ENCODE measurements at places on chromosomes 2 and 18.

DNA sequence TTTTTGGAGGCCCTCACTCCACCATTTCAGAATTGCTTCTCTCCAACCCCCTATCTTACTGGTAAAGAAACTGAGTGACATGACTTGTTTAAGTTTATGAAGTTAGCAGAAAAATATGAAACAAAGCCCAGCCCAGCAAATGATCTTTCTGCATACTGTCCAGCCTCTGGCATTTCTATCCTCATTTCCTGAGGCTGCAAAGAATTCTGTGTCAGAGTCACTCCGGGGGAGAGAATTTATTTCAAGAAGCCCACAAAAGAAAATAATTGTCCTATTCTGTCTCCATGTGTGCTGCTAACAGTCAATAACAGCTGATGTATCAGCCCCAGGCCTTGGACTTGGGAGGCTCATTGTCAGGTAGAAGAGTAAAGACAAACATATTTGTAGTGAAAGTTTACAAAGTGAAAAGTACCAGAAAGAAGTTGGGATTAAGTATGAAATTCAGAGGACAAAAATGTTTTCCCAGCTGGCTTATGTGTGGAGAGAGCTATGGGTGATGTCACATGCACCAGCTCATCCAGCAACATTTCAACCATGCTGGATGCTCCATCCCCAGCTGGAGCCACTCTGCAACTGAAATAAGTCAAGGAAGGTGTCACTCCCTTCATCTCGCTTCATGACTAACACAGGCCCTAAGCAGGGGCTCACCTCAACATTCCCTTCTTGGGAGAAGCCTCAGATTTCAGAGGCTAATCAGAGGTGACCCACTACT is 42.3 kb downstream of the TRABD2A start:
- peaks cover 84% of the 10 kb centered on the region for H3K36me3 ChIP-seq
- peak overlapping the region; percentile 9 for H3K27ac ChIP-seq
- no peak for DNase-seq
- no peaks in the 10 kb centered on the region for H3K27me3 ChIP-seq

GRCh38 chr18:79309614-79310358 is 85.9 kb upstream of the NFATC1 start:
- H3K36me3 ChIP-seq = peaks cover 17% of the 10 kb centered on the region
- H3K4me3 ChIP-seq = no peak overlapping the region

- H3K27me3 ChIP-seq = no peaks in the 10 kb centered on the region
- H3K36me3 ChIP-seq = peaks cover 83% of the 10 kb centered on the region
- no peak for DNase-seq
- H3K4me3 ChIP-seq = no peak overlapping the region
These were observed 34.9 kb downstream of the KDM3A start for GRCh38 chr2:86476092-86476491.

- no peak for DNase-seq
- no peak overlapping the region for H3K27ac ChIP-seq
- no peaks in the 10 kb centered on the region for H3K36me3 ChIP-seq
- no peaks in the 10 kb centered on the region for H3K27me3 ChIP-seq
- no peak overlapping the region for H3K4me3 ChIP-seq
These were observed 128.8 kb upstream of the MSH6 start for GRCh38 chr2:47653902-47654789.

DNA sequence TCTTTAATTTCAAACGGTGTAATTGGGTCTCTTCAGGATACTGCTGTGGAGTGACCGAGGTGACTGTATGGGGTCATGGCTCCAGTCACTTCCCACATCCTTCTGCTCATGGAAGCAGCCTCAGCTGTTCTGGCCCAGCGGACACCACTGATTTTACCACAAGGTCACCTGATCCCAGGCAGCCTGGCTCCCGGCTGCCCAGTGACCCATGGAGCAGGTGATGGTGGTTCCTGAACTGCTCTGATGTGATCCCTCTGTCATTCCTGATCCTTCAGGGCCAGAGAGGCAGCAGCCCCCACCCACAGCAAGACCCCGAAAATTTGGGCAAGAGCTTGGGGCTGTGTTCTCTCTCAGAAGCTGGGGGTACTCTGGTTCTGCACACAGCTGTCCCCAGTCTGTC is 35.5 kb upstream of the HS6ST1 start:
- no peak for DNase-seq
- H3K36me3 ChIP-seq = no peaks in the 10 kb centered on the region
- H3K4me1 ChIP-seq = no peaks in the 10 kb centered on the region
- H3K27me3 ChIP-seq = peaks cover 2% of the 10 kb centered on the region
- H3K27ac ChIP-seq = no peak overlapping the region

GRCh38 chr2:16774980-16775898 is 109.6 kb upstream of the CYRIA start:
- no peaks in the 10 kb centered on the region for H3K4me1 ChIP-seq
- H3K27ac ChIP-seq = no peak overlapping the region
- DNase-seq = no peak
- H3K4me3 ChIP-seq = no peak overlapping the region

GRCh38 chr2:159000072-159000471 is 31.6 kb downstream of the TANC1 start:
- peaks cover 3% of the 10 kb centered on the region for H3K4me1 ChIP-seq
- no peak overlapping the region for H3K27ac ChIP-seq
- no peak for DNase-seq
- no peaks in the 10 kb centered on the region for H3K27me3 ChIP-seq
- no peaks in the 10 kb centered on the region for H3K36me3 ChIP-seq
- no peak overlapping the region for H3K4me3 ChIP-seq

GRCh38 chr2:38239452-38239851 is 137.6 kb downstream of the ATL2 start:
- H3K4me3 ChIP-seq = no peak overlapping the region
- no peaks in the 10 kb centered on the region for H3K36me3 ChIP-seq
- no peak for DNase-seq

DNA sequence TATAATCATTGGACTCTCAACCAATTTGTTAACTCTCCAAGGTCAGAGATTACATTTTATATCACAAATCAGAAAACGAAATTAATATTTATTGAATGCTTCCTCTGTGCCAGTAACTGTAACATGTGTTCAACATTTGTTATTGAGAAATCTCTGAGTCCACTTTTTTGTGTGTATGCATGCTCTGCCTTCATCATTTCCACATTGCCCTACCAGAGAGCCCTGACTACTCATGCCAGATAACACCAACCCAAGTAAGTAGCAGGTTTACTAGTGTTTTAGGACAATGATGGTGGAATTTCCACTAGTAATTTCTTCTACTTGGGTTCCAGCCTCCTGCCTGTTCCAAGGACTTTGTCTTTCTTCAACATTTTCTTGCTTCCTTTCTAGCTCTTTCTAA is 14.2 kb upstream of the FAP start:
- H3K27ac ChIP-seq = no peak overlapping the region
- no peak overlapping the region for H3K4me3 ChIP-seq
- peaks cover 4% of the 10 kb centered on the region for H3K36me3 ChIP-seq
- peaks cover 17% of the 10 kb centered on the region for H3K27me3 ChIP-seq

DNA sequence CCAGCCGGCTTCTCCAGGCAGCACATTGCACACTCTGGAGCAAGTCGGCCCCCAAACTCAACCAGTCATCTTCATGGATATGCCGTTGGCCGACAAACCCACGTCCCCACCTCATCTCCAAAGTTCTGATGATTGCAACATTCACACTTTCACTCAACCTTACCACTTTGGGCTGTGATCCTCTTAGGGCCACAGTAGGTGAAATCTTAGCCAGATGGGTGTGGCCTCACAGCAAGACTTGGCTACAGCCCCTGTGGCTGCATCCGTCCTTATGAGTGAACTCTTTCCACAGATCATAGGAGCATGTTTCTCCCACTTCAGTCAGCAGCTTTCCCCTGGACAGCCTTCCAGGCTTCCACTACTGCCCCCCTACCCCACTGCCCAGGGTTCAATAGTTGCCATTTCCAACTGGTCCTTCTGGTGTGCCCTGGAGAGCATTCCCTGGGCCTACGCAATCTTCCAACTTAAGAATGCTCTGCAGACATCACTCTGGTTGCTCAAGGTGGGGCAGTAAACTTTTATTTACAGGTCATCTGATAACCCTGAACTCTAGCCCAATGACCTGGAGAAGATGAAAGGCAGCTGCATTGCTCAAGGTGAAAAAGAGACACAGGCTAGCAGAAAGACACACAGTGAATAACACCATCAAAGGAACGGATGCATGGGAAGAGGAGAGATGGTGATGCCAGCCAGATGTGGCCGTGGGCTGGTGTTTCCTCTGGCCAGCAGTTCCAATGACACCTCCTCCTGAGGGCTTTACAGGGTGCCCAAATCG is 34.5 kb downstream of the ARL4C start:
- peaks cover 78% of the 10 kb centered on the region for H3K4me1 ChIP-seq
- no peaks in the 10 kb centered on the region for H3K27me3 ChIP-seq
- no peak for DNase-seq
- no peak overlapping the region for H3K4me3 ChIP-seq
- peak overlapping the region; percentile 95 for H3K27ac ChIP-seq

DNA sequence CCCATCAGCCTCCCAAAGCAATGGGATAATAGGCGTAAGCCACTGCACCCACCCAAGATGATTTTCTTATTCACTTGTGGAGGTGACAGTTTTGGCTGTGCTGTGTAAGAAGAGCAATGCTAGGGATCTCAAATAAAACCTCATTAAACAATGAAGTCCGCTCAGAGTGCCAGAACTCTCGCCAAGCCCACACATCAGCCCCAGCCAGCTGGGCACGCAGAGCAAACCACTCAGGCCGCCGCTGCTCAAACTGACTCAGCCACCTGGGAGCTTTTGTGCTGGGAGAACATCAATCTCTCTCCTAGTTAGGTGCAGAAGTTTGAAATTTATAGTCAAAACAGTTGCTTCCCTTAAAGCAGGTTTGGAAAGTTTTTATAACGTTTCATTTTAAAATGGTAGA is 47.6 kb downstream of the RNF152 start:
- peaks cover 18% of the 10 kb centered on the region for H3K27me3 ChIP-seq
- no peak overlapping the region for H3K27ac ChIP-seq
- H3K36me3 ChIP-seq = no peaks in the 10 kb centered on the region
- no peak overlapping the region for H3K4me3 ChIP-seq
- no peak for DNase-seq

DNA sequence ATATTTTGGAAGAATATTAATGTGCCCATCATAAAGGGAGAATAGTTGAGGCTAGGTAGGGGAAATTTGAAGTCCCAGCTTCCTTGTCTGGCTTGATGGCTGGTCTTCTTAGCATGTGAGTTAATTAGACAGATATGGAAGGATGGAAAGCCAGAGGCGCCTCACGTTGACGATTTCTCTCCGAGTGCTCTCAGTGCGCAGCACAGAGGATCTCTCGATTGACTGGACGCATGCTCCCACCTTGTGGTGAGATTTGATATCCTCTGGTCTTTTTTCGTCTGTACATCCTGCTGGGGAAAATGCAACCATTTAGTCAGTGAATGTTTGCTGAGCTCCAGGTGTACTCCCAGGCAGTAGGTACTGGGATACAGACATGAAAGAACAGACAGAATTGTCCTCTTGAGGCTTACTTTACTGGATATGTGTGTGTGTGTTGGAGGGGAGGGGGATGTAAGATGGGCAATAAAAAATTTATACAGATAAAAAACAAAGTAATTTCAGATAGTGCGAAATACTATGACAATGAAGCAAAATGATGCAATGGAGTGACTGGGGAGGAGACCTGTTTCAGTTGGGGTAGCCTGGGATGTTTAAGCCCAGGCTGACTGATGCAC is 66.9 kb upstream of the ZNG1B start:
- no peaks in the 10 kb centered on the region for H3K36me3 ChIP-seq
- peaks cover 13% of the 10 kb centered on the region for H3K27me3 ChIP-seq
- peak; percentile 80 for DNase-seq
- H3K4me3 ChIP-seq = no peak overlapping the region
- H3K4me1 ChIP-seq = peaks cover 14% of the 10 kb centered on the region
- H3K27ac ChIP-seq = no peak overlapping the region

DNA sequence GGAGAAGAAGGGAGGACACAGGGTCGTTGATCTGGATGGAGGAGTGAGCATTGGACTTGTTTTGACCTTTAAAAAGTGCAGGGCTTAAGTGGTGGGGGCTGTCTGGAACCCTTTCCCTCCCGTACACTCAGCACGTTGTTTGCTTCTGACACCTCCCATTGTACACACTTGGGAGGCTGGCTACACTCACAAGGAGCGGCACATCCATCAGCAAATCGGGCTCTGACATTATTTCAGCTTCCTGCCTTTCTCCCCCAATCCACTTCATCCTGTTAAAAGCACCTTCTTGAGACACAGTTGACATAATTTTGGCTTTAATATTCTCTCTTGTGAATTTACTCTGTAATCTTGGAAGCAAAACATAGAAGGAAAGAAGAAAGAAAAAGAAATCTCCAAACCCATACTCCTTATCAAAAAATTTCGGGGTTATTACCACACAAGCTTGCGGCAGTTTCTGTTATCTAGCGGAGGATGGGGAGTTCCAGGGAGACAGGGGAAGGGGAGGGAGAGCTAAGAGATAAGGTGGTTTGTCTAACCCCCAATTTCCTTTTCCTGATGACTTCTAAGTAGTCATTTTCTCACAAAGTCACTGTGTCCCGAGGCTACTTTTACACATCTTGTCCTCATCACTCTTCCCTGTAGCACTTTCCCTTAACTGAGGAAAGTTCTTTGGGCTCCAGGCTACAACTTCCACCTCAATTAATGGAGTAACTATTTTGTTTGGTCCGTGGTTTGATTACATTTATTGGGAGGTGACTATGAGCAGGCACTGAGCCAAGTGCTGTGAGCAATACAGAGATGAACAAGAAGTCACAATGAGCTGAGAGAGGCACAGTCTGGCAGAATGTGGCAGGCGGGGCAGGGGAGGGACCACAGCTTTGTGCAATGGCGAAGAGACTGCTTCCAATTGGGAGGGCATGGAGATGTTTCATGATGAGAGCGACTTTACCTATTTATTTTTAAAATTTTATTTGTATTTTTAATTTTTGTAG is 240.1 kb upstream of the MEX3C start:
- no peaks in the 10 kb centered on the region for H3K36me3 ChIP-seq
- no peak for DNase-seq
- H3K4me1 ChIP-seq = peaks cover 23% of the 10 kb centered on the region

DNA sequence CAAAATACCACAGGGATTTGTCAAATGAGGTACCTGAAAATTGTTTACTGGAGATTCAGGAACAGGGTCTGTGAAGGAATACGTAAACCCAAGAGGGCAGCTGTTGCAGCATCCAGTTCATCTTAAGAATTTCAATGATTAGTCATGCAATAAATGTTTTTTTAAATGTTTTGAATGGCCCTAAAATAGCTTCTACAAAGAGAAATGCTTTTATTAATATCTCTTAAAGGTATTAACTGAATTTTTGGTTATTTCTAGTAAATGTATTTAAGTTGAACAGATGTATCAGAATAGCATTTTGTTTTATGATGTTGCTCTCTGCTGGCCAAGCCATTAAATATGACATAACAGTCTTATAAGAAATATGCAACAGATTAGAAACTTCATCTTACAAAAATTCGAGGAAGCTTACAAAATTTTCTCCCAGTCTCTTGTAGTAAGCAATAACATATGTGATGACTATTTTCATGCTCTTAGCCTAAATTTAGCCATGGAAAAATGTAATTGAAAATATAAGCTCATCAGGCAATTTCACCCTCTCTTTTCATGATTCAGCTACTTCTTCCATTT is 863.9 kb downstream of the SUCLG1 start:
- no peak overlapping the region for H3K4me3 ChIP-seq
- no peak for DNase-seq
- no peak overlapping the region for H3K27ac ChIP-seq
- no peaks in the 10 kb centered on the region for H3K36me3 ChIP-seq

Measured in activated CD4-positive, alpha-beta T cell treated with anti-CD3 and anti-CD28 coated beads, Interleukin-2, amount 10 ng/mL, durations not matched to agents 7 days and 5 days (primary cell).